Neural crest cell (in vitro differentiated cells): ENCODE measurements at places on chromosomes 1 and 21. TPM values are rescaled to one million over a fixed set of nuclear protein-coding genes. Genes with fewer than 3 reads are reported as not detected.

PTAFR gene
- 0.25 and 0.28 TPM in 2 replicates for total RNA-seq

HTR6 gene
- total RNA-seq: not detected in 2 replicates

ARTN gene
- 0.89 and 1.0 TPM in 2 replicates for total RNA-seq

SV2A gene
- total RNA-seq: 48.4 and 49.5 TPM in 2 replicates

AIRE gene
- total RNA-seq: not detected in 2 replicates

ATXN7L2 gene
- 13.2 and 15.6 TPM in 2 replicates for total RNA-seq

HLX gene
- total RNA-seq: 0.43 and 0.61 TPM in 2 replicates

KRTAP26-1 gene
- not detected in 2 replicates for total RNA-seq

MYOM3 gene
- total RNA-seq: not detected in 2 replicates

EXTL1 gene
- total RNA-seq: 7.6 and 8.1 TPM in 2 replicates

AGTRAP gene
- total RNA-seq: 36.0 and 36.9 TPM in 2 replicates

S100A3 gene
- total RNA-seq: not detected in 2 replicates

DNA sequence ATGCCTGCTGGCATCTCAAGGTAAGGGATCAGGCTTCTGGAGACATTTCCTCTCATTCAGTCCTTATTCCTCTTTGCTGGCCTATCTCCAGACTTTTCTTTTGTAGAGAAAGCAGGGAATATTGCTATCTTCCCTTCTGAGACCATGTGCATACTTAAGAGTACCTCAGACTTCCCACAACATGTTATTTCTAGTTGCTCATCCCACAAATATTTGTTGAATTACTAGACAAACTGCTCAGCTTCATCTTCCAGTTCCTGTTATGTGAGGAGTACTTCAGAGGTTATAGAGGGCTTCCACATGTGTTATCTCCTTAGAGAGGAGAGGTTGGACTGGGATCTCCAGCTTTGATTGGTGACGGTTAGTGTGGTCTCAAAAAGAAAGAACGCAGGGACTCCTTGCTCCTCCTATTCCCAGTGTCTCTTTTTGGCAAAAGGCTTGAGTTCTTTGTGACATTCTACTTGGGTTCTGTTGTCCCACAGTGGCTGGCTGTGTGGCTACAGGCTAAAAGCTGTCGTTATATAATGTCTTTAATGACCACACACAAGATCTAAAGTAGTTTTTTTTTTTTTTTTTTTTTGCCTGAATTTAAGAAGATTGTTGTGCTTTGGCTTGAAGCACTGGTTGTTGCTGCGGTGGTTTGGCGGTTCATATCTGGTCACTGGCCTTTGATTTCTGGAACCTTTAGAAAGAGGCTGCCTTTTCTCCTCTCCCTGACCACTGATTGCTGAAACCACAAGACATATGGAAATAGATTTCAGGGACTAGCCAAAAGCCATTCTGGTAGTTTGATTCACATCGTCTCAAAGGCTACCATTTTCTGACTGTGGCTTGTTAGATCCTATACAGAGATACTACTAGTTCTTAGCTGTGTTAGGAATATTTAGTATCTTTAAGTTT lies 78.7 kb downstream of the FGGY start:
- DNase-seq: no peak

- DNase-seq: no peak
These were observed 93.9 kb downstream of the DAB1 start for GRCh38 chr1:57329937-57330336.

- no peak for DNase-seq
These were observed 208.1 kb upstream of the SAMSN1 start for GRCh38 chr21:14754259-14754604.

GRCh38 chr1:187577610-187578009 lies 748.9 kb downstream of the PLA2G4A start:
- DNase-seq: no peak

DNA sequence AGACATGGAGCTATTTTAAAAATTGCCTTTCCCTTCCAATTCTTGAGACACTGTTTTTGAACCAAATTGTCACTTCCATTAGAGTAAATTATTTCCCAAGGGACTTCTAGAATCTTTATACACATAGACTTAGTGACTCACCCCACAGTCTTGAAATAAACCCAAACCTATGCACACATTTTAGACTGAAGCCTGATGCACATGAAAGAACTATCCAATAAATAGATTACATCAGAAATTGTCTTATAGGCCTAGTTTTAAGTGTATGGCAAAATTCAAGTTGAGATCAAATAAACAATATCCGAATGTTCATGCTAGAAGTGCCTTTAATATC lies 32.2 kb upstream of the ZNF326 start:
- no peak for DNase-seq

GRCh38 chr1:172167796-172168596 lies 252.5 kb upstream of the C1orf105 start:
- DNase-seq: no peak

DNA sequence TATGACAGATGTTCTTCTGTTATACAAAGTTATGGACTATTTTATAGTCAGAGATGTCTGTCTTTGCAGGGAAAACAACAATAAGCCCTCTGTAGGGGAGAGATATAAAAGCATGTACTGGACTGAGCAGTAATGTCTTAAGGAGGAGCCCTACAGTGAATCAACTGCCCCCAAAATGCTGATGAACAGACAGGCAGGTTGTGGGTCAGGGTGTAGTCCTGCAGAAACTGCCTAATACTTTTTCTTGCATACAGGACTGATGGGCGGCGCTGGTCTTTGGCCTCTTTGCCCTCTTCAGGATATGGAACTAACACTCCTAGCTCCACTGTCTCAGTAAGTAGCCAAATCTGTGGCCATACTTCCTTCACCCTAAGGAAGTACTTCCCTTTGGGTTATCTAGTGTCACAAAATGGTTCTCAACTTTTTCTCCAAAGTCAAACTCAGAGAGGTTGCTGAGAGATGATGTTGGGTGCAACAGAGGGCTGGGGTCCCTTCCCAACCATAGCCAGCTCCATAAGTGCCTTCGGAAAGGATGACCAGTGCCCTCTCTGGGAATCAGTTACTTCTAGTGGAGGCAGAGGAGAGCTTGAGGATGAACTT lies 129.8 kb downstream of the PIK3R3 start:
- DNase-seq: no peak

- DNase-seq: no peak
These were observed 18.8 kb upstream of the CITED4 start for GRCh38 chr1:40880813-40881549.

DNA sequence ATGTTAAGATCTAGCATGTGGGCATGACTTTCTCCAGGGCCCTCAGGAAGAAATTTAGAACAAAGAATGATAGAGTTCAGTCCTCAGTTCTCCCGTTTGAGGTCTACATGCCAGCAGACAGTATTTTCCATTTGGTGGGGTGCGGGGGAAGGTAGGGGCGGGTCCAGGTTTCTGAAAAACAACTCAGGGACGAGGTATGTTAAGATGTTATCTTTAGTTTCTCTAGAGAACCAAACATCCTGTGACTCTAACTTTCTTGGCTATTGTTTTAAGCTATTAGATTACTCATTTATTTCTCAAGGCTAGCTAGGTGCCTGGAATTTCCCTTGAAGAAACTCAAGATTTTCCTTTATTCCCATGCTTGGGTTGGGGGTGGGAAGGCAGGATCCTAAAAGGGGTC lies 42.3 kb upstream of the SYT14 start:
- DNase-seq: no peak

DNA sequence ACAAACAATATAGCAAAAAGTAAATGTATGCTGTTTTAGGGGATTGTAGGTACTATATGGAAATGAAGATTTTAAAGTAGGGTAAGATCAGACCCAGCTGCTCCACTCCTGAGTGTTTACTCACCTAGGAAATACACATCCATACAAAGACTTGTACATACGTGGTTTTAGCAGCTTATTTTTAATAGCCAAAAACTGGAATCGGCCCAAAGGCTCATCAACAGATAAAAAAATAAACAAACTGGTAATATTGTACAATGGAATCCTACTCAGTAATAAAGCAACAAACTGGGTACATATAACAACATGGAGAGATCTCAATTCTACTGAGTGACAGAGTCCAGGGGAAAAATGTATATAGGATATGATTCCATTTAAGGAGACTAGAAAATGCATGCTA lies 179.2 kb upstream of the TMEM51 start:
- DNase-seq: no peak

DNA sequence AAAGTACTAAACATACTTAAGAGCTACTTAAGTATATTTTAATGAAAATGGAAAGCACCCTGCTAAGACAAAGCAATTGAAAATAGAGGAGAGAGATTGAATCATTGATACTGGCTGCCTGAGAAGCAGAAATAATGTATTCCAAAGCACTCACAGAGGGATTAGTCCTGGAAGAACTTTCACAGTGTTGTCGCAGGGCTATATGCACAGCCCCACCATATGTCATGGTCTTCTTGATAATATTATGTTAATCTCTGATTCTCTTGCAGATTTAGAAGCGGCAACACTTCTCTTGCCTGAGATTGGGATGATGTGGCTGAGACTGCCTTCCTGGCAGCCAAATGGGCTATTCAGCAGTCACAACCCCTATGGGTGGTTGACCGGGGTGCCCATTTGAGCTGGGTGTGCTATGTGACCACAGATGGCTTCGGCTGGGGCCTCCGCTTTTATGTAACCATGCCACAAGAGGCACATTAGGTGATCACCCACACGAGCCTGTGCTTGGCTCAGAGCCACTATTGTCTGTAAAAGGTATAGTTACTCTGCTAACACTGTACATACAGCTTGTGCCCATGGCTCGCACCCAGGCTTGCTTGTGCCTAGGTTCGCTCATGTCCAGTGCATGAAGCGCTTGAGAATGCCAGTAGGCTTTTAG lies 152.2 kb upstream of the SGIP1 start:
- DNase-seq: no peak

DNA sequence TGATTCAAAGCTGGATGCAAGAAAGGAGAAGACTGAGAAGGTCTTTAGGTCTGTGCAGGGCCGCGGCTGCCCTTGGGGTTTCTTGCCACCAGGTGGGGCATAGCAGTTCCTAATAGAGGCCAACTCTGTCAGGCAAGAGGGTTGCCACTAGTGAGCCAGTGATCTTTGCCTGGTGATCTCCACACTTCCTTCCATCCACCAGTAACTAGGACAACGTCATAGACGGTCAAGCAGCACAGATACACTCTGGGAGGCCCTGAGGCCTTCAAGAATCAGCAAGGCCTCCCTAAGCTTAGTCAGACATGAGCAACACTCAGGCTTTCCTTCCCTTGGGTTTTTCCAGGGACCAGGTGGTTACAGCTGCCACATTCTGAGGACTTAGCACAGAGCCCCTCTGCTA lies 32.9 kb upstream of the ATP2B4 start:
- DNase-seq: no peak

DNA sequence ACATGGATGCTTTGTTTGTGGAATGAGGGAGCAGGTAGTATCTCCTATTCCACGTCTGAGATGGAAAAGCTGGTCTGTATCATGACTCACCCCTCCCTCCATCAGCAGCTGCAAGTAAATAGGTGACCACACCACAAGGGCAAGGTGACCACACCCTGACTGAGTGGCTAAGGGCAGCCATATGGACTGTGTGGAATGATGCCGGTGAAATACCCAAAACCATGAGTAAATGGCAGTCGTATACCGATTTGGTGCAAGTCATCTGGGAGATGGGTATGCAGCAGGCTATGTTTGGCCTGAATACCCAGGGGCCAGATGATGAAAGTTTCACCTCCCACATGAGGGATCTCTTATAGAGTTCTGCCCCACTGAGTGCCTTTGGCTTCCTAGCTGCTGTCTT lies 15.8 kb upstream of the UBE2U start:
- DNase-seq: no peak

DNA sequence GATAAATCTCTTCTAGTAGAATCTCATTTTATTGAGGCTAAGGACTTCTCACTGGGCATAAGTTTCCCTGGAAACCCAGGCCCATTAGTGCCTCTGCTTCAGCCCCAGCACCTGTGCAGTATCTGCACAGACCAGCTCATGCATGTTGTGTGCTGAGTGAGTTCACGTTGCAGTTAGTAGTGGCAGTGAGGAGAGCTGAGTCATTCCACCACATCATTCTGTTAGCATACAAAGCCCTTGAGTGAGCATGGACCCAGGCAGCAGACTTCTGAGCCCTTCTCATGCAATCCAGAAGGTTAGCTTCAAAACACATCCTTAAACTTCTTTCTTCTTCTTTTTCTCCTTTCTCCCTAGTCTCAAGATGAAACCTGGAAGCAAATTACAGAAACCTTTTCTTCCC lies 45.8 kb upstream of the NTPCR start:
- no peak for DNase-seq

DNA sequence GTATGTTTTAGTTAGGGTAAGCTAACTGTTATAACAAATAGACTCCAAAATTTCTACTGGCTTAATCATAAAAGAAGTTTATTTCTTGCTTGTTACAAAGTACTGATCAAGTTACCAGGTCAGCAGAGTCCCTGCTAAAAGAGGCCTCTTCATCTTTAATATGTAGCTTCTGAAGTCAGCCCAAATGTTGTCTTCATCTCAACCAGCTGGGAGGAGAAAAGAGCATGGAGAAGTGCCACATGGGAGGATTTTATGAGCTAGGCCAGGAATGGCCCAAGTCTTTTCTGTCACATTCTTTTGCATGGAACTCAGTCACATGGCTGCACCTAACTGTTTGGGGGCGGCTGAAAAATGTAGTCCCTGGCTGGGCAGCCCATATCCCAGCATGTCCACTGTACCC lies 63.2 kb upstream of the APOBEC4 start:
- DNase-seq: no peak
